ENCODE measurements at places on chromosomes 6 and 20.

- DNase-seq: no peak
These were observed 167.4 kb downstream of the ZMYND8 start for GRCh38 chr20:47189060-47189459.

DNA sequence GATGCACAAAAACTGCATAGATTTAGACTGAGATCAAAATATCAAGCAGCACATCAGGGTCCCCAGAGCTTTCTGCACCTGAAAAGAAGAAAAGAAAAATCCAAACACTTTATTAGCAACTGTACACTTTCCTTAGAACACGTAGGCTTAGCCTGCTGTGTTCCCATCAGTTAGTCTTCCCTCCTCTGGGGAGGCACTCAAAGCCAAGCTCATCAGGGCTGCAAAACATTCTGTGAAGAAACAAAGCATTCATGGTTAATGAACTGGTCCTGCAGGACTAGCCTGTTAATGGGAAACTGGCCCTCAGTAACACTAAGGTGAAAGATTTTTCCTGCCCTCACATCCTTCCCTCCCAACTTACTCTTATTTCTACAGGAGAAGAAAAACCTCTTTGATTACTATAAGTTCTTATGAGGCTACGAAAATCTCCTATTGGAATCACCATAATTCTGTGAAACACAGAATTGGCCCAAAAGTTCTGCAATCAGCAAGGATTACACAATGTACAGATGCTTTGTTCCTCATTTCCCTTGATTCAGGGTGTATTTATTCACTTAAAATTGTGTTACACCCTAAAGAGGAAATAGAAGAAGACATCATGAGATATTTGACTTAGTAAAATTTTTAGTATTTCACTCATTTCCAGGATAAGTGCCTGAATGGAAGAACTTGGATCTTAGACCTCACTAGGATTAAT, 901.0 kb upstream of the MAP3K7 start:
- DNase-seq: no peak

DNA sequence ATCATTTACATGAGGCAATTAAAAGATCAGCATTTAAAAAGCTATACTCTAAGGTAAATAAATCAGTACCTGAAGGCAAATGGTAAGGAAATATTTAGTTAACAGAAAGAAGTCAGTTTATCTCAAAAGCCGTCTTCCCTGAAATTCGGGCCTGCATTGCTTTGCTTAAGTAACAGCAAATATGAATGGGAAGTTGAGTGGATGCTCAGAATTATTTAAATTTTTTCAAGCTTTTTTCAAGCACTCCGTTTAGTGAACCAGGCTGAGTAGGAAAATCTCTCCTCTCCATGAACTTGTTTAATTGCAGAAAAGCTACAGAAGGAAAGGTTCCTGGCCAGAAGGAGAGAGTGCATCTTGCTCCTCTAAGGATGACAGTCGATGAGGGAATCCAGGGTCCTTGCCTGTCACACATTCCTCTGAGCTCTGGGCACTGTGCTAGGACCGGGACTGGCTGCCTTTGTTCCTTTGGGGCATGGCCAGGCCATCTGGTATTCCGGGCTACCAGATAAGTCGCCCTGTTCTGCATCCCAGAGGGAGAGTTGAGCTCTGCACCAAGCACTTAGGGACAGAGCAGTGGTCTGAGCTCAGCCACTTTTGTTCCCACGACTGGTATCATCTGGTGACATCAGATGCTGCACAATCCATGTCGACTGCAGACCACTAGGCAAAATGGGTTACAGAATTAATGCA, 77.6 kb downstream of the RIN2 start:
- DNase-seq: no peak

GRCh38 chr6:53216301-53216700, 67.7 kb upstream of the GCM1 start:
- DNase-seq: no peak

GRCh38 chr20:50813801-50814200, 18.9 kb downstream of the BCAS4 start:
- no peak for DNase-seq

All from sciatic nerve (tissue), 2 donors.